ENCODE measurements at places on chromosomes 7 and 10. TPM values are rescaled to one million over a fixed set of nuclear protein-coding genes. Genes with fewer than 3 reads are reported as not detected.

The CRTAC1 gene
- total RNA-seq: 2.6 TPM

The OR6B1 gene
- total RNA-seq: not detected

The COL28A1 gene
- total RNA-seq: 8.1 TPM

The FZD1 gene
- 30.2 TPM for total RNA-seq

The GIMAP6 gene
- total RNA-seq: 20.9 TPM
